Ecto neural progenitor cell (in vitro differentiated cells): ENCODE measurements at places on chromosomes 16 and 17.
A peak's percentile ranks its signal among the peaks of the same experiment; 100 is the strongest.

- no peak for DNase-seq
Measured at GRCh38 chr17:48393283-48393682, 36.7 kb downstream of the SKAP1 start.

DNA sequence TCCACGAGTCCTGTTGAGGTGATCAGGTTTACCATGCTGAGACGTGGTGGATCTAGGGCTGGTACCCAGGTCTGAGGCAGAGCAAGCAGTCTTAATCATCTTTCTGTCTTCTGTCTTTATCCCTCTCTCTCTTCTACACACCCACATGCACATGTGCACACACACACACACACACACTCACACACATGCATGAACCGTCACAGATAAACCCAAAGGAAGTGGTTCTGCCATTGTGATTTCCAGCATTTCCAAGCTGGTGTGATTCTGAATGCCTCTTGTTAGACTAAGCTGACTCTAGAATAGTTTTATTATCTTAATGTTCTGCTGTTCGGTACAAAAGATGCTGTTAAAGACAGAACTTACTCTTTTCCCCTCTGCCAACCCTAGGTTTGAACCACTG, 411.8 kb upstream of the SALL1 start:
- no peak for DNase-seq

GRCh38 chr17:78421534-78422266, 43.3 kb downstream of the PGS1 start:
- DNase-seq = peak; percentile 89

- no peak for DNase-seq
Measured at GRCh38 chr17:65772989-65773388, 211.5 kb upstream of the AXIN2 start.

- no peak for DNase-seq
Measured at GRCh38 chr16:80324371-80324770, 216.4 kb upstream of the DYNLRB2 start.

GRCh38 chr16:57235128-57236021, 9.7 kb upstream of the ARL2BP start:
- no peak for DNase-seq

- DNase-seq = peak; percentile 87
Measured at GRCh38 chr17:72119873-72120641, 763 bp upstream of the SOX9 start.

DNA sequence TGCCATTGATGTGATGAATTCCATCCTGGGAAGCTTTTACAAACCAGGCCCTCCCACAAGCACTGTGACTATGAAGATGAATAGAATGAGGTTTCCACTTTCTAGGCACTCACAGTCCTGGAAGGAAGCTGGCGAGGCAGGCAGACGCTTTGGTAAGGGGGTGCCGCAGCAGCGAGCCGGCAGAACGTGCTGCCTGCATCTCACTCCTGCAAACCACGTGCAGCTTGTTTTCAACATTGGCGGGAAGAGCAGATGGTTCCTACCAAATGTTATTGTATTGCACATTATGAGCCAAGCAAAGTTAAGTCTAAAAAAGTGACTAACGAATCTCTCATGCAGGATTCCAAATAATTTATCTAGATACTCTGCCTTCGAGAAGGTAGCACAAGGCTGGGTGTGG, 3.7 kb upstream of the DNAI2 start:
- DNase-seq = no peak

DNA sequence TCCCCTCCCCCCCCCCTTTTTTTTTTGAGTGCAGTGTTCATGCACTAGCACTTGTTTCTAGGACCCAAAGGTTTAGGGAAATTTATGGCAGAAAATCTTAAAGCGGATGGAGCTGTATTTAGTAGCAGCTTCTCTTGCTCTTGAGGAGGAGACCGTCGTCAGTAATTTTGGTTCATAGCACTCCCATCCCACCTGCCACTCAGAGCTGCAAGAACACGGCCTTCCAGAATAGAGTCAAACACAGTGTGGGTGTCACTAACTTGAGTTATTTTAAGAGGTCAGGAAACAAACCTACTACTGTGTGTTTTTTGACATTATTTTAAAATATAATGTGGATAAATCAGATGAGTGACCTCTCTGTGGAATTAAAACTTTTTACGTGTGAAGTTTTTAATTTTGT, 37.3 kb downstream of the SEC14L1 start:
- DNase-seq = no peak

DNA sequence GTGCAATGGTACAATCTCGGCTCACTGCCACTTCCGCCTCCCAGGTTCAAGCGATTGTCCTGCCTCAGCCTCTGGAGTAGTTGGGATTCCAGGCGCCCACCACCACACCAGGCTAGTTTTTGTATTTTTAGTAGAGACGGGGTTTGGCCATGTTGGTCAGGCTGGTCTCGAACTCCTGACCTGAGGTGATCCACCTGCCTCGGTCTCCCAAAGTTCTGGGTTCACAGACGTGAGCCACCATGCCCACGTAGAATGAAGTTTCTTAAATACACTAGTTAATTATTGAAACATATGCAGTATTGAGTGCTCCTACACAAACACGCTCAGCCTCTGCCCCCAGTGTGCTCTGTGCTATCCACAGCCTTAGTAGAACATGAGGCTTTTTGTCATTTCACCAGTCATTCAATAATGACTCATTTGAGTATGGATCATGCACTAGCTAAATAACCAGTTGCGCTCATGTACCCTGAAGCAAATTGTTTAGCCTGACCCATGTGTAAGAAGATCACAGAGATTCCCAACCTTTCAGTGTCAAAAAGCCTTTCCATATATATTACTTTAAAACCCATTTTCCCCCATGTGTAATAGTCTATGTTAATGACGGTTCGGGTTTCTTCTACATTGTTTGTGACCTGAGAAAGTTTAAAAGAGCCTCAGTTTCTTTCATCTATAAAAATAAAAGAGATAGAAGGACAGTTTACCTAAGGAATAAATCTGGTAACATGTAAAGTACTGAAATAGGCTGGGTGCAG, 49.7 kb downstream of the TUBD1 start:
- DNase-seq = no peak

DNA sequence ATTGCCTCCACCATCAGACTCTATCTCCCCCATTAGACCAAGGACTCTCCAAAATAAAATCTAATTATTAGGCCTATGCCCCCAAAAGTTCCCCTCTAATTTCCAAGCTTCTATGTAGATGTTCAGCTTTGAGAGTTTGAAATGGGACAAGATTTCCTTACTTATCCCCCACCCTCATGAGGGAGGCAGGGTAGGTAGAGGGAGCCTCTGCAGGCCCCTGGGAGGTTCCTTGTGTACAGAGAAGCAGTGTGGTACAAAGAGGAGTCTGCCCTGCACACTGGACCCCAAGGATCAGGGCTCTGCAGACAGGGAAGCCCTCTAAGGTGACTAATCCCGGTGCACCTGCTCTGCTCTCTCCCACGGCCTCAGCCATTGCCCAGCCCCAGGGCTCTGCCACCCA, 2.5 kb downstream of the KRT17 start:
- no peak for DNase-seq

DNA sequence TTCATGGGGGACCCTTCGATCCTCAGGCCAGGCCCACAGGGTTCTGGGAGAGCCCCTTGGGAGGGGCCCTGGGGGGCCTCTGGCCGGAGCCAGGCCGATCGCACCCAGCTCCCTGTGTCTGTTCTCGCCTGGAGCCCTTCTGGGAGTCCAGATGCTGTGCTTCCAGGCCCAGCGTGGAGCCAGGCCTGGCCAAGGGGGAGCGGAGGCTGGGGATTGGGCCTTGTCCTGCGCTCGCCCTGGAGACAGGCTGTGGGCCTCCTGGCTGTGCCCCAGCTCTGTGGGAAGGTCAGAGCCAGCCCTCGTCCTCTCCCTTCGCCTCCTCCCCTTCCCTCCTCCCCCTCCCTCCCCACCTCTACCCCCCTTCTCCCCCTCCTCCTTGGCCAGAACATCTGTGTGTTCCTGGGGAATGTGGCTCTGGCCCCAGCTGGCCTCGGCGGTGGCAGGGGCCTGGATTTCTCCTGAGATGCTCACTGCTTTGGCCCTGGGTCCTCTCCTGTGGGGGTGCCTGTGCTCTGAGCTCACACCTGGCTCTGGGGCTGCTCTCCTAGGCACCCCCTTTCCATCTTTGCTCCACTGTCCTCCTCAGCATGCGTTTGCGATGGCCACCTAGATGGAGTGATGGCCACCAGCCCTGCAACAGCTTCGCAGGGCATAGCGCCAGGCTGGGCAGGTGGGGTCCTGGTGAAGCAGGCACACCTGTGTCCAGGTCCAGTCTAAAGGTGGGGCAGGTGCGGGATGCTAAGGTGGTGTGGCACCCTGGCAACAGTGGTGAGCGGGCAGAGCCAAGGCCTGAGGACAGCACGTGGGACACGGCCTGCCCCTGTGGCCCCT, 90.6 kb upstream of the CIBAR2 start:
- DNase-seq = peak; percentile 88

DNA sequence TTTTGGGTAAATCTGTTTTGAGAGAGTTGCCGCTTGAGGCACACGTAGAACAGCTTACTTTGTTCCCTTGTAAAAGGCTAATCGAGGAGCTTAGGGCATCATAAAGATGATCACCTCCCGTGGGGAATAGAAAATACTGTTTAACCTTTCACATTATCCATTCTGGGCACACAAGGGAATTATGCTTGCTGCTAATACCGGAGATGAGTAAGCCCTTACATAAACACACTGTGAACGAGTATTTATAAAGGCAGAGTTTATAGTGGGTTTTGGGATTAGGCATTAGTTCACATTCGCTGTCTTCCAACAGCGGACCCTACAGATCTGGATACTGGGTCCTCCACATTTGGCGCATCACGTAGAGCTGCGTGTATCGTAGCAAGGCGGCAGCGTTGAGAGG, 51.2 kb upstream of the CNTNAP4 start:
- DNase-seq = no peak

GRCh38 chr16:20111143-20111542, 37.5 kb upstream of the GPR139 start:
- DNase-seq = no peak

DNA sequence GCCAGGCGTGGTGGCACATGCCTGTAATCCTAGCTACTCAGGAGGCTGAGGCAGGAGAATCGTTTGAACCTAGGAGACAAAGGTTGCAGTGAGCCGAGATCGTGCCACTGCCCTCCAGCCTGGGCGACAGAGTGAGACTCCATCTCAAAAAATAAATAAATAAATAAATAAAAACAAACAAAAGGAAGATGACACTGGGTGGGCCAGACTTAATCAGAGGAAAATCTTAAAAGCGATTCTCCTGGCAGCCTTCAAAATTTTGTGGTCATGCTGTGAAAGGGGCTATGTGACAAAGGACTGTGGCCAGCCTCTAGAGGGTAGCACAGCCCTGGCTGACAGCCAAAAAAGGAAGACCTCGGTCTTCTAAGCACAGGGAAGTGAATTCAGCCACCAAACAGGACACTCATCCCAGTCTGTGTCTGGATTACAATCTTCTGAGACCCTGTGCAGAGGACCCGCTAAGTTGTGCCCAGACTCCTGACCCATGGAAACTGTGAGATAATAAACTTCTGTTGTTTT, 391.1 kb downstream of the CNTNAP4 start:
- no peak for DNase-seq

- DNase-seq = no peak
Measured at GRCh38 chr17:63364387-63364786, 81.7 kb downstream of the CYB561 start.

GRCh38 chr16:19238406-19238805, 47.1 kb upstream of the CLEC19A start:
- no peak for DNase-seq

- DNase-seq = no peak
Measured at GRCh38 chr17:50840311-50840851, 5.0 kb downstream of the WFIKKN2 start.

DNA sequence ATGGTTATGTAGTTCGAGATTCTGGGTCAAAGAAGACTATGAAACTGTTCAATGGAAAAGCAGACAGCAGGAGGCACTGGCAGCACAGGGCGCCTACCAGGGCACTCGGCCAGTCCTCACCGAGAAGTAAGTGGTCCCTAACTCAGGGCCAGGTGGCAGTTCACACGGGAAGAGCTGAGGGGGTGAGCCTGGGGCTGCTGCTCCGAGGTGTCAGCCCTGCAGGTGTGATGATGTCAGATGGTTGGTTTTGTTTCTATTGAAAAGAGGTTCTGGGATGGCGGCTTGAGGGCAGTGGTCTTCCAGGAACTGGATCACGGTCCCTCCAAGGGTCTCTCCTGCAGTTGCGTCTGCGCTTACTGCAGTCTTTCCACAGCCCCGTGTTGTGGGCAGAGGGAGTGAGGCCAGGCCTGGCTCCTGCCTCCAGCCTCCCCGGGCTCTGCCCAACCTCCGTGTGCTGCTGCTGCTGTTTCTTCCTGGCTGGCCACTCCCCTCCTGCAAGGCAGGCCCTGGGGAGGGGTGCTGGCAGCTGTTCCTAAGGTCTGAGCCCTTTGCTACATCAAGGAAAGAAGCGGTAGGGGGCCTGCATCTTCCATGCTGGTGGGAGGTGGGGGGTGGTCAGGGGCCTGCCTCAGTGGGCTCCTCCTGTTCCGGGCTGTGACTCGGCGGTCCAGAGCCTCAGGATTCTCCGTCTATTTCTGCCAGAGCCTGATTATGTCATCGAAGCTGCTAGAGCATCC, 22.6 kb downstream of the RNF213 start:
- no peak for DNase-seq

GRCh38 chr17:48051706-48052486, 3.7 kb downstream of the NFE2L1 start:
- DNase-seq = peak; percentile 50

- DNase-seq = no peak
Measured at GRCh38 chr17:77414811-77415400, 274.1 kb downstream of the SEC14L1 start.

DNA sequence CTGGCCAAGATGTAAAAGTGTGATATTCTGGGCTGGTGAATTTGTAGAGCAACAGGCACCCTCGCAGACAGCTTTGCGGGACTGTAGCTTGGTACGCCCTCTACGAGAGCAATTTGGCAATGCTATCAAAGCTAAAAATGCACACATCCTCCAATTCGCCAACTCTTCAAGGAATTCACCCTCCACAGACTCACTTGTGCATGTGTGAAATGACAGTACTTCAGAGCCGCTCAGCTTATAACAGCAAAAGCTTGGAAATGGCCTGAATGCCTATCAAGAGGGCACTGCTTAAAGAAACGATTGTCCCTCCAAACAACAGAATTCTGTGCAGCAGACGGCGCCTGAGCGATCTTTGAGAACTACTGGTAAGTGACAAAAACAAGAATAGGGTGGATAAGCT, 130.8 kb downstream of the SDK2 start:
- DNase-seq = no peak

GRCh38 chr17:9331279-9332131, 244.1 kb downstream of the STX8 start:
- no peak for DNase-seq

DNA sequence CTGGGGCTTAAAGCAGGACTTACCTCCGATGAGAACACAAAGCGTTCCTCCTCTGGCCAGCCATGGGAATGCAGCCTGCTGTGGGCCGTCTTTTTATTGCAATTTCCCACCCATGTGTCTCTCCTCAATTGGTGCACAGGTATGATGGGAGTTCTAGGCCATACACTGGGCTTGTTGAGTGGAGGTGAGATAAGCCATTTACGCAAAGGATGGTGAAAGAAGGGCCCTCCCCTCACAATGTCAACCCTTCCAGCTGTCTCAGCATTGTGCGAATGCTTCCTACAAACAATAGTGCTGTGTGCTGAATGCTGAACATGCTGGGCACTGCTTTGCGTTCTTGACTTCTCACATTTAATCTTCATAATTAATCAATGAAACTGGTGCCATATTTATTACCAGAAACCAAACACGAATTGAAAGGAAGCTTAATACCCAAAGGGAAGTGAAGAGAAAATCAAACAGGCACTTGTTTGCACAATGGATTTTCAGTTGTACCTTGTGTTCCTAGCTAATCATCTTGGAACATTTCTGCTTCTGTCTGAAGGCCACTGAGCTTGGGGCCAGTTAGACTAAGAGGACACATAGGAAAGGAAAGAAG, at the start of gene GP2:
GP2 (minus strand) TSS at position 70 of the 598 bp plus-strand sequence. CDS start 1,082 bp downstream, outside the sequence.
- no peak for DNase-seq
